ENCODE measurements at places on chromosomes 5 and 9.

DNA sequence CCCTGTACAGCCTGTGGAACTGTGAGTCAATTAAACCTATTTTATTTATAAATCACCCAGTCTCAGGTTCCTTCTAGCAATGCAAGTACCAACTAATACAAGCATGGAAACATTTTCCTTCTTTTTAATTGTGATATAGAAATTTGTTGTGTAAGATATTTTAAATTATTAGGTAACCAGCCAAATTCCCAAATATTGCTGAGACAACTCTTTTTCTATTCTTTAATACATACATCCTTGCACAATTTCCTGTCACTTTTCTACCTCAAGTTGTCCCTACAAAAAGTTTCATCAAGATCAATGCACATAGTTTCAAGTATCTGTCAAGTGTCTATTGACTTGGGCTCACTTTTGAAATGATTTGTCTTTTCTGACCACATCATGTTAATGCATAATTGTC is 488.6 kb downstream of the ACTL7B start:
- DNase-seq, result no peak

- DNase-seq, result no peak
Observed at GRCh38 chr9:22240619-22241018, 206.0 kb upstream of the DMRTA1 start.

GRCh38 chr9:75892216-75892911 is 1.9 kb downstream of the PCSK5 start:
- no peak for DNase-seq

DNA sequence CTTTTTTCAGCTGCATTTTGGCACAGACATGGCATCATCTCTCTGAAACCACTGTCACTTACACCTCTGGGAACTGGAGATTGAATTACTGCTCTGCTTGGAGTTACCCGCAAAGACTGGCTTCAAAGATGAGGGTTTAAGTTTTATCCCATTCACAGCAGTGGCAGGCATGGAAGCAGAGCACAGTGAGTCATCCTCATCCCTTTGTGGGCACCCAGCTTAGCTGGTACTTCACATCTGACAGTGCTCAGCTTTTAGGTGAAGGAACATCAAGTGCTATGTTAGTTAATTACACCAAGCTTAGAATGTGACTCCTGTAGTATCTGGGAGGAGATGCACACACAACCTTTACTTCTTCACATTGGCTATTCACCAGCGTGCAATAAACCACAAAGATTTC is 24.8 kb upstream of the ALDH1A1 start:
- DNase-seq, result no peak

DNA sequence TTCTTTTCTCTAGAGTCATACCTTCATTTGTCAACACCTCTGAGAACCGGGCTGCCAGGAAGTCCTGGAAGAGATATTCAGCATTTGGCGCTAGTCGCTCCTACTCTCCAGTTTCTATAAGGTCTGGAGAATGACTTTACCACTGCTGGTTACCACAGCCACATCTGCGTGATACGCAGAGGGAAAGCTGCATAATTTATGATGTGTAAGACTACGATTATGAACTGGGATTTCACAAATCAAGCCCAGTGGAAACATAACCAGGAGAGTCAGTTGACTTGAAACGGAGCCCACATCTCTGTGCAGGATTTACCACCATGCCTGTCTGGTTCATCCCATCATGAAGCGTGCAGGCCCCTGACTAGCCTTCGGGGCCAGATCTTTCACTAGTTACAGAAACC is 72.6 kb downstream of the FGF1 start:
- no peak for DNase-seq

DNA sequence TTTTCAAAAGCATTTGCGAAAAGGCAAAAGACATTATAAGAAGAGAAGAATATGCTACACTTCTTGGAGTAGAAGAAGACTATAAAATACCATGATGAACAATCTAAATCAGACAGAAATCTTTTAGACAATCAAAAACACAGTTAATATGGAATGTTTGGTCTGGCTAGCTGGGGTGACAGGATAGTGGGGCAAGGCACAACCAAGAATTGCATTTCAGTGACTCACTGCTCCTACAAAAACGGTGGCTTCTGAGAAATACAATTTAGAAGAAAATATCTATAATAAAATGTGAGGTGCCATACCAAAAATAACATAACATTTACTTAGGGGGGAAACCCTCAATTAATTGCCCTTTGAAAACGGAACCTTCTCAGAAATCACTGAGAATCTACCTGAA is 363.4 kb downstream of the NPR3 start:
- DNase-seq, result no peak

- DNase-seq, result no peak
Observed at GRCh38 chr5:135112008-135112725, 78.1 kb upstream of the PITX1 start.

DNA sequence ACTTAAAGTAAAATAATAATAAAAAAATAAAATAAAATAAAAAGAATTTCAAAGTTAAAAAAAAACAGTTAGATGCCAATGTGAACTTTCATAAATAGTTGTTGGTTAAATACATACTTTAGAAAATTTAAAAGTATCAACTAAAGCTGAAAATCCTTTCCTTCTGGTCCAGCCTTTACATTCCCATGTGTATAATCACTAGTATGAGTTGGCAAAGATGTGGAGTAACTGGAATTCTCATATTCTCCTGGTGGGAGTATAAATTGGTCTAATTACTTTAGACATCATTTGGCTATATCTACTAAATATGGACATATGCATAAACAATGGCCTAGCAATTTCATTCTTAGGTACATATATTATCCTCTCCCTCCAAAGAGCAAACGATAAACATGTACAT is 619.9 kb downstream of the PTPRD start:
- DNase-seq, result no peak

DNA sequence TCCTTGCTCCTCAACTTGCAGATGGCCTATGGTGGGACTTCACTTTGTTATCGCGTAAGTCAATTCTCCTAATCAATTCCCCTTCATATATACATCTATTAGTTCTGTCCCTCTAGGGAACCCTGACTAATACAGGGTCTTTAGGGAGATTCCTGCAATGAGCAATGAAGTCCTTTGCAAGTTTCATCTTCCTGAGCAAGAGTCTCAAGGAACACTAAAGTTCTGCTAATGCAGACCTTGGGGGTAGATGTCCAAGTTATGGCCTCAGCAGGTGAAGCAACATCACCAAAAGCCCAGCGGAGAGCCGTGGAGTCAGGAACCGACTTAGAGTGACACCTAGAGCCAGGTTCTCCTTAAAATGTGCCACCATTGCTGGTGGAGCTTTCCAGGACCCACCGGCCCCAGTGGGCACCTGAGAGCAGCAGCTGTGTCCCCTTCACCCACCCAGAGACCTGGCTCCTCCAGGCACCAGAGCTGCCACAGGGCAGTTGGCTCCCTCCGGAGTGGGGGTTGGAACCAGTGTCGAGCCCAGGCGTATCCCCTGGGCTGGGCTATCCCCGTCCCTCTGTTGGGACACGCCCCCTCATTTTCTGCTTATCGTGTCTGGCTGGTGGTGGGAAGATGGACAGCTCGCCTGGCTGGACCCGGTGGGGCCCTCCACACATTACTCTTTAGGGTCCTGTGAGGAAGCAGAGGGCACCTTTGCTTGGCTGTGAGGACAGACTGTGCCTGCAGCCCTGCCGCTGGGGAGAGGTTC is 10.9 kb upstream of the FCN1 start:
- no peak for DNase-seq

DNA sequence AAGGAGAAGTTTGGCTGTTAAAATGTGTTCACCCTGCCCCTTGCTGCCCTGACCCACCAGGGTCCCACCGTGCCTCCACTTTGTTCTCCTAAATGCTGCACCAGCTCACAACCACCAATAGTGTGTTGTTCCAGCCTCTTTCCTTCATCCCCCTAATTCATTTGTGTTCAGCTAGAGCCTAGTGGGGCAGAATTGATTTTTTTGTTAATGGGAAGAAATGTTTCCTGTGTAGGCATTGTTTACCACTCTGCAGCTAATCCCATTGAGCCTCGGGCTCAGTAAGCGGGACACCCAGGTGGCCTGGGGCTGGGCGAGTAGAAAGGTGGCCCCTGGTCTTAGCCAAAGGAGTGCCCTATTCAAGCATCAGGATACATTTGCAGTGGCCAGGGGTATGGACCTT is 127.6 kb downstream of the MVB12B start:
- no peak for DNase-seq

- no peak for DNase-seq
Observed at GRCh38 chr5:78647838-78648358, 674 bp downstream of the LHFPL2 start.

DNA sequence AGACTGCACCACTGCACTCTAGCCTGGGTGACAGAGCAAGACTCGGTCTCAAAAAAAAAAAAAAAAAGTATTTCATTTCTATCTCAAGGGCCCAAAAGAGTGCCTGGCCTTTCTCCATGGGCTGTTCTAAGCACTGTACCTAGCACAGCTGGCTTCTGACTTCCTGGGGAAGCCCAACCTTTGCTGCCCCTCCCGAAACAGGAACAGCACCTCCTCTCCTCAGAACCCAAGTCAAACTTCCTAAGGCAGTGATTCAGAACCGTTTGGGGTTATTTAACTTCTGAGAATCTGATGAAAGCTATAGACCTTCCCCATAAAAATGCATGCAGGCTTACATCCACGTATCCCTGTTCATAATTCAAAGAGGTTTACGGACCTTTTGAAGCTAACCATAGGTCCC is 57.8 kb downstream of the NRG2 start:
- no peak for DNase-seq

- no peak for DNase-seq
Observed at GRCh38 chr9:2620919-2621721, 467 bp upstream of the VLDLR start.

GRCh38 chr5:28344836-28345433 is 1306.5 kb upstream of the CDH9 start:
- no peak for DNase-seq

- no peak for DNase-seq
Observed at GRCh38 chr5:140966293-140967225, at the start of gene PCDHAC2. Gene PCDHAC2, plus strand, starts transcription at chr5:140966476. Its CDS starts 291 bp downstream, at chr5:140966767.

DNA sequence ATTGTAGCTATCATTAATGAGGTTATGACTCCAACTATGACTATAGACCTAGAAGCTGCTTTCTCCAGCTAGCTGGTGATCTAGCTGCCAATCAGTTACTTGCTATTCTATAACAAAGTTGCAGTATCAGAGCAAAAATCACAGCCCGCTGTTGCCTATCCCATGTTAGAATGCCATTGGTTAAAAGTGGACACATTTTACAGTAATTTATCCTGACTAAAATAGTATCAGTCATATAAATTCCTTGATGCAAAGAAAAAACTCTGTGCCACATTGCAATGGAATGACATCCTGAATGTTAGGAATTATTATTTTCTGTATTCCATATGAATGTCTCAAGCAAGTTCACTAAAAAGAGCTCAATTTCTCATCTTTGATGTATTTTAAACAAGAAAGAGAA is 626.5 kb downstream of the PDE4D start:
- DNase-seq, result no peak

DNA sequence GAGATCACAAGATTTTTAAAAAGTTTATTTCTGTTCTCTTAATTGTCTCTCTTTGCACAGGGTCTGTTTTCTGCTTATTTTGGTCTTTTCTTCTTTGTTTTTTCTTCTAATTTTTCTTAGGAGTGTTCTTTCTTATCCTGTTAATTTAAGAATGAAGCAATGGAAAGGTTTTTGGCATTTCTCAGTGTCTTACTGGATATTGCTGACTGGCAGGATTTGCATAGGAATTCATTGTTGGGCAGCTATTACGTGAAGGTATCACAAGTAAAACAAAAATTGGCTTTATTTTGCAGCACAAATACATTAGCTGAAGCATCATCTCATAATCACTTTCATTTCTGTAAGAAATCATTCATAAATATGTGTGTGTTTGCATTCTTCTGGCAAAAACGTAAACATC is 566.9 kb upstream of the CDH6 start:
- no peak for DNase-seq
